ENCODE measurements at places on chromosomes 13 and 19.

DNA sequence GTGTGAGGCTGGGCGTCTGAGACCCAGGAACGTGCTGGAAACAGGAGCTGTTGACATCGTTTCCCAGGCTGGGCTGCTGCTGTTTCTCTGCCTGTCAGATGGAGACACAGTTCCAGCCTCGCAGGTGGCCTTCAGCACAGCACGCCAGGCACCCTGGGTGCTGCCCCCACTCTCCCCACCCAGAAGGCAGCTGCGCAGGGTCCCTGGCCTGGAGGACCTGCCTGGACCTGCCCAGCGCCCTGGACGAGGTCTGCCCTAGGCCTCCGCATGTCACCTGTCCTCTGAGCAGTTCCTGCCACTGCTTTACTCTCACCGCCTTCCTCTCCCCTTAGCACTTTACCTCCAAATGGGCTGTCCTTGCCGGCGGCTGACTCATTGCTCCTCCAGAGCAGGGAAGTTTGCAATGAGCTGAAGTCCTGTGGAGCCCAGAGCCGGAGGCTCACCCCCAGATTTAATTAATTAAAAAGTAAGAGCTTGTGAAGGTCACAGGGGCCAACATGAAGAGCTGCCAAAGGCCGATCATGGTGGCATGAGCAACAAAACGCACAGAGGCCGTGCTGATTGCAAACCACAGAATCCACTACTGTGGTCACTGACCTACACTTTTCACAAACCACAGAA lies 32.2 kb downstream of the C13orf46 start:
- no peak for DNase-seq

DNA sequence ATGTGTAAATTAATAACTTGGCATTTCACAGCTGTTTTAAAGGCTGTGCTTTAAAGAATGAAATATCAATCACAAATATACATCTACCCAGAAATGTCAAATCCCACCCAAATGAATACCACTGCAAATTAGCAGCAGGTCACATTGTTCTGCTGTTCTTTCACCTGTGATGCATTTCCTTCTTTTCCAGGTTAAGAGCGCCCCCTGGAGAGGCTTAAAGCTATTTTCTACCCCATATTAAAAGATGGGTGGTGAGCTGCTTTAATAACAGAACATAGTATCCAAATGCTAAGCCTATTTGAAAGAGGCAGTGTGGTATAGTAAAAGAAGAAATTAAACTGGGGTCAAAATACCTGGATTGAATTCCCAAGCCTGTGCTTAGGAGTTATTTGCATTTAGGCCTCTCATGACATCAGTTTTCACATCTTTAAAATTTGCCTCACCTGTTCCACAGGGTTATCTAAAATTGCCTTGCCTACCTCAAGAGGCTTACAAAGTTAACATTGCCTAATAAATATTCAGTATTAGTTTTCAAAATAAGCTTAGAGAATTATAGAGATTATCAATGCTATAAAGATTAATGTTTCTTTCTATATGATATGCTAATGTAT lies 396.9 kb upstream of the SLITRK5 start:
- DNase-seq, result no peak

DNA sequence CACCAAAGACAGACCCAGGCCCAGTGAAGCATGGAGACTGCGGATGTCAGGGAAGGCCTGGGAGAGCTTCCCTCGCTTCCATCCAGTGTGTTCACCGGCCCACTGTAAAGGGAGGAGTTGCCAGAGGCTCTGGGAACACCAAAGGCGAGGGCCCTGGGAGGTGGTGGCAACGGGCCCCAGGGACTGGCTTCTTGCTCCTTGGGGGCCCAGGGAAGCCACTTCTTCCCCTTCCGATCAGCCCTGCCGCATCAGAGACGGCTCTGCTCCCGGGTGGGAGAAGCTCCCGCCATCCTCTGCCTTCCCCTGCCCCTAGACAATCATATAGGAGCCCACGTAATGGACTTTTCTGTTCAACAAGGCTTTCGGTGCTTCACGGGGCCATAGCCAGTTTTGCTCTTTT lies 83.4 kb upstream of the GPR183 start:
- no peak for DNase-seq

GRCh38 chr19:41689993-41690800 lies 2.1 kb upstream of the CEACAM7 start:
- no peak for DNase-seq

DNA sequence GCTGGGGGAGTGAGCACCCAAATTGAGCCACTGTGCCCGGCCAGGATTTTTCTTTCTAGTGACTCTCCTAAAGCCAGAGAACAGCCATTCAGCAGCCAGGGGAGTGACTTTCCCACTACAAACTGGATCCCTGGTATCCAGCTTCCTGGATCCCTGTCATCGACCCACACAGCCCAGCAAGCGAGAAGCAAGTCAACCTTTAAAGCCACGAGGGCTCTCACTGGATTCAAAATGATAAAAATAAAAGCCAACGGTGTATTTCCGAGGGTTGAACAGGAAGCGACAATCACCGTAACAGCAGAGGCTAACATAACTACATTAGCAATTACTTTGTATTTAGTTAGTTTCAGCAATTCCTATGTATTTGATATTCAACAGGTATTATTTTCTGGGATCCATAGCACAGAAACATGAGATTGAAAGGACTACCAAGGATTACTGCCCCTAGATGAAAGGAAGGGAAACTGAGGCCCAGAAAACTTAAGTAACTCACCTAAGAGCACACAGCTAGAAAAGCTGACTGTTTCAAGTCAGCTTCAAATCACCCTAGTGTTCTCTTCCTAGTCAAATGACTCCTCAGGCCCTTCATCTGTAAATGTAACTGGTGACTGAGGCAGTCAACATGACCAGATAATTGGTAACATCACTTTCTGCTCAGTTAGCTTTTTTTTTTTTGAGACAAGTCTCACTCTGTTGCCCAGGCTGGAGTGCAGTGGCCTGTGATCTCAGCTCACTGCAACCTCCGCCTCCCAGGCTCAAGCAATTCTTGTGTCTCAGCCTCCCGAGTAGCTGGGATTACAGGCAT lies 2.7 kb downstream of the RFX1 start:
- no peak for DNase-seq

DNA sequence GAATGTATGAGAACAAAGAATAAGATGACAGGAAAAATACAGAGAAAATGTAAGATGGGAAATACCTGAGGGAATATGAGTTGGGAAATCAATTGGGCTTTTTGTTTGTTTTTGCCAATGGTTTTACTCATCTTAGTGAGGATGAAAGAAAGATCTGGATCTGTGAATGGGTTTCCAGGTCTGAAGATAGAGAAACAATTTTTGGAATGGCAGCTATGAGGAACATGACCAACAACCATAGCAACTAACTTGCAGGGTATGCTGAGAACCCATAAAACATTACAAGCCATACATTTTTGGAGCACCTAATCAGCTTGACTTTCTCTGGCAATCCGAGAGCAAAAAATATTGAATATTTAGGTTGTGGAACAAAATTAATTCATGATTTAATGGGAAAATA lies 290.0 kb downstream of the KCTD12 start:
- no peak for DNase-seq

DNA sequence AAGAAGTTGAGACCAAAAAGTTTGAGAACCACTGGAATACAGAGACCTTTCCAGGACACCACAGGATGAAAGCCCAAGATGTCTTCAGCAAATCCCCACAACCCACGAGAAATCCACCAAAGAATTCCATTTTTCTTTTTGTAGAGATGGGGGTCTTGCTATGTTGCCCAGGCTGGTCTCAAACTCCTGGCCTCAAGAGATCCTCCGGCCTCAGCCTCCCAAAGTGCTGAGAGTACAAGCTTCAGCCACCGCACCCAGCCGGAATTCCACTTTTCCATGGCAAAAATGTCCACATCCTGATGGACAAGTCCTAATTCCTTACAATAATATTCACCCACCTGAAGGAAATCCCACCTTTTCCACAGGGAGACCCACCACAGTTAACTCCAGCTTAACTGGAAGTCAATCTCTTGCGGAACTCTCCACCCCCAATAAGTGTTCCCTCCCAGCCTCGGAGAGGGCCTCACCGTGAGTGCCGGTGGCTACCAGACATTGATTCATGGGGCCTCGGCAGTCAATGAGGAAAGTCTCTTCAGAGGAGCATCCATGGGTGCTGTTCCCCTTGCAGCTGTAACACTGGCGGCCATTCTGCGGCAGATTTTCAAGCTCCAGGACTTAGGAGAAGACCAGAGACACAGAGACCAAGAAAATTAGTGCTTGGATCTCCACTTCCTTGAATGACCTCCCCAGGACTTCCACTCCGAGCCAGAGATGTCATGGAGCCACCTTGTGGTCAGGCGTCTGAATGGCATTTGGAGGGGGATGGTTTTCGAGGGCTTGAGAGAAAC lies 12.3 kb upstream of the CADM4 start:
- peak; percentile 18 for DNase-seq

- no peak for DNase-seq
These were observed 27.4 kb downstream of the NFILZ start for GRCh38 chr19:8657869-8658268.

DNA sequence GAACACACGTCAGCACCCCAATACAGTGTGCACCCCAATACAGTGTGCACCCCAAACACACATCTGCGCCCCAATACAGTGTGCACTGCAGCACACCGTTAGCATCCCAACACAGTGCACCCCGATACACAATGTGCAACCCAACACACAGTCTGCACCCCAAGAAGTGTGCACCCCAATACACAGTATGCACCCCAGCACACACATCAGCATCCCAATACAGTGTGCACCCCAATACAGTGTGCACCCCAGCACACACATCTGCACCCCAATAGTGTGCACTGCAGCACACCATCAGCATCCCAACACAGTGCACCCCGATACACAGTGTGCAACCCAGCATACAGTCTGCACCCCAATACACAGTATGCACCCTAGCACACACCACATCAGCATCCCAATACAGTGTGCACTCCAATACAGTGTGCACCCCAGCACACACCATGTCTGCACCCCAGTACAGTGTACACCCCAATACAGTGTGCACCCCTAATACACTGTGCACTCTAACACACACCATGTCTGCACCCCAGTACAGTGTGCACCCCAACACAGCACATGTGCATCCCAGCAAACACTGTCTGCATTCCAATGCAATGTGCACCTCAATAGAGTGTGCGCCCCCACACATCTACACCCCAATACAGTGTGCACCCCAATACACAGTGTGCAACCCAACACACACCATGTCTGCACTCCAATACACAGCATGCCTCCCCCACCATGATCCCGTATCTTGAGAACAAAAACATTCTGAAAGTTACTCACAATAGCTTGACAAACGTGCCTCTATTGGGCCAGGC lies 855 bp upstream of the CARS2 start:
- no peak for DNase-seq

DNA sequence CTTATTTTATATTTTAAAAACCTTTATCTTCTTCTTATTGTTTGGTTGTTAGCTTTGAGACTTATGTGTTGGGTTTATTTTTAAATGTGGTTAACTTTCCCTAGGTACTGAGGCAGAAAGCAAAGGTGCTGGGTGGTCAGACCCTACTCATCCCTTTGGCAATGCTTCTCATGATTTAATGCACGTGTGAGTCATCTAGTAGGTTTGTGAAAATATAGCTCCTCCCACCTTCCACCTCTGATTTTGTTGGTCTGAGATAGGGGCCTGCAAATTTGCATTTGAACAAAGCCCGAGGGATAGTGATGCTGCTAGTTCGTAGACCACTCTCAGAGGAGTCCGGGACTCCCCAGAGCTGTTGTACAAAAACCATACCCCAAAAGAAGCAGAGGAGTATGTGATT lies 771.3 kb upstream of the ARGLU1 start:
- DNase-seq, result no peak

DNA sequence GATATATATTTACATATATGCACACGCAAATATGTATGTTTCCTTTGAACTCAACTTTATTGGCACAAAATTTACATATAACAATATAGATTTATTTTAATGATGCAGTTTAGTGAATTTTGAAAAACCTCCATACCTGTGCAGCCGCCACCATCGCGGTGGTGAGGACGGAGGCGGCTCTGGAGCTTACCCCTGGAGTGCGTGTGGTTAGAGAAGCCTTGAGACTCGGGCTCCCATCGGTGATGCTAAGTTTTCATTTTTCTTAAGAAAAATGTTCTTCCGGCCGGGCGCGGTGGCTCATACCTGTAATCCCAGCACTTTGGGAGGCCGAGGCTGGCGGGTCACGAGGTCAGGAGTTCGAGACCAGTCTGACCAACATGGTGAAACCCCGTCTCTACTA lies 31.8 kb downstream of the GJA3 start:
- no peak for DNase-seq

DNA sequence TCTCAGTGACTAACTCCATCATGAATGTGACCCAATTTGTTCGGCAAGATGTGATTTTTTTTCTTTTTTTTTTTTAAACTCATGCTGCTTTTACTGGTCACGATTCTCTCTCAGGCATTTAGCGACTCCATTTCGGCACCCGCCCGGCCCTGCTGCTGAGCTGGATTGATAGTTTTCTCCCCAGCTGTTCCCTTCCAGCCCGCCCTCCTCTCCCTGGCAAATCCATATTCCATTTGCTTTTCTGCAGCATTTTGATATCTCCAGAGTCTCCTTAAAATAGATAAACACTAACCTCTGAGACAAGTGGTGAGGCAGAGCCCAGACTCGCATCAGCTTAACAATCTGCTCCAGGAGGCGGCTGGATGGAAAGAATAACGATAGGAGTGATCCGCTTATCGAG lies 55.5 kb upstream of the KATNAL1 start:
- no peak for DNase-seq

DNA sequence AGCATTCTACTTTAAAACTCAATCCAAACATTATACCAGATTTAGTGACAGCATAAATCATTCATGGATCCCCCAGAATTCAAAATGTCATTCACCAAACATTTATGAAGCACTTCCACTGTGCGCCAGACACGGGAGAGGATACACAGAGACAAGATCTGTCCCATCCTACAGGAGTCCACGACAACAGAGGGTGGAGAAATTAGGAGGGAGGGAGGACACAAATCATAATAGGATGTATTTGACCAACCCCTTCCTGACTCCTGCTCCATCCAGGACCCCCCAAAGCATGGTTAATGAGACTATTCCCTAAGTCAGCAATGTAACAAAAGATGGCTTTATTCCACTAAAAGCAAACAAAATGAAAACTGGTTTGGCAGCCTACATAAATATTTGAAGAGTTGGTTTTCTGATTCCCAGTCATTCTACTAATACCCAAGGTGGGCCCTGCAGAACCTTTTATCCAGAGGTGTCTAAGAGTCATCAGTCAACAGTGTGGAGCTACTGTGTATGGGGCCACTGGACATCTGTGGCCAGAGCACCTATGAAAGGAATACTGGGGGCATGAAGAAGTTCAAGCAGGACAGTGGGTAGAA lies 62.8 kb upstream of the DOCK9 start:
- DNase-seq, result no peak

GRCh38 chr19:31600731-31601295 lies 251.6 kb upstream of the TSHZ3 start:
- DNase-seq, result no peak

Data from activated CD4-positive, CD25-positive, alpha-beta regulatory T cell treated with anti-CD3 and anti-CD28 coated beads, Interleukin-2, amount 50 U/mL, for 16 hours (primary cell).